ENCODE measurements at places on chromosomes 1 and 21.
A peak's percentile ranks its signal among the peaks of the same experiment; 100 is the strongest.

DNA sequence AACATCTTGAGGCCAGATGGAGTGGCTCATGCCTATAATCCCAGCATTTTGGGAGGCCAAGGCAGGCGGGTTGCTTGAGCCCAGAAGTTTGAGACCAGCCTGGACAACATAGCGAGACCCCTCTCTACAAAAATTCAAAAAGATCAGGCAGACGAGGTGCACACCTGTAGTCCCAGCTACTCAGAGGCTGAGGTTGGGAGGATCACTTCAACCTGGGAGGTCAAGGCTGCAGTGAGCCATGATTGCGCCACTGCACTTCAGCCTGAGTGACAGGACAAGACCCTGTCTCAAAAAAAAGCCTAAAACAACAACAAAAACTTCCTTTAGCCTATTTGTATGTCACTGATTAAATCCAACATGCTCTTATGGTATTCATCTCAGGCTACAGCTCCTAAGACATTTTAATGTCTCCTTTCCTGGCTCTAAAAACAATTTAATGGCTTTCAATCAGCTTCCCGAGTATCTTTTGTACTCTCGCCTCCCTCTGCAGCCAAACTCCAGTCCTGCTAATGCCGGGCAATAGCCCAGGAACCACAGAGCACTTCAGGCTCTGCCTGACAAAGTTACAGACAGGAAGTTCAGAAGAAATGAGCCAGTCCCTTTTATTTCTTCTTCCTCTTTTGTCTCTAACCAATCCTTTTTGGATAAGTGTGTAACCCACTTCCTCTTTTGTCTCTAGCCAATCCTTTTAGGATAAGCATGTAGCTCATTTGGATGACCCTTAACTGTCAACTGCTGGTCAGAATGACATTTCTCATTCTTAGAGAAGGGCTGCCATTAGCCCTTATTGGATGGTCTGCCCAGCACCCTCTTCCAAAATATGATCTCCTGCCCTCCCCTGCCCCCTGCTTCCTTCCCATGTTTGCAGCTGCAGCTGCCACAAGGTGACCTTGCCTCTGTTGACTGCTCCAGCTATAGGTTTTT lies 6.6 kb upstream of the DOP1B start:
- DNase-seq, result no peak

GRCh38 chr1:22920026-22920733 lies 52.5 kb downstream of the LACTBL1 start:
- DNase-seq, result no peak

DNA sequence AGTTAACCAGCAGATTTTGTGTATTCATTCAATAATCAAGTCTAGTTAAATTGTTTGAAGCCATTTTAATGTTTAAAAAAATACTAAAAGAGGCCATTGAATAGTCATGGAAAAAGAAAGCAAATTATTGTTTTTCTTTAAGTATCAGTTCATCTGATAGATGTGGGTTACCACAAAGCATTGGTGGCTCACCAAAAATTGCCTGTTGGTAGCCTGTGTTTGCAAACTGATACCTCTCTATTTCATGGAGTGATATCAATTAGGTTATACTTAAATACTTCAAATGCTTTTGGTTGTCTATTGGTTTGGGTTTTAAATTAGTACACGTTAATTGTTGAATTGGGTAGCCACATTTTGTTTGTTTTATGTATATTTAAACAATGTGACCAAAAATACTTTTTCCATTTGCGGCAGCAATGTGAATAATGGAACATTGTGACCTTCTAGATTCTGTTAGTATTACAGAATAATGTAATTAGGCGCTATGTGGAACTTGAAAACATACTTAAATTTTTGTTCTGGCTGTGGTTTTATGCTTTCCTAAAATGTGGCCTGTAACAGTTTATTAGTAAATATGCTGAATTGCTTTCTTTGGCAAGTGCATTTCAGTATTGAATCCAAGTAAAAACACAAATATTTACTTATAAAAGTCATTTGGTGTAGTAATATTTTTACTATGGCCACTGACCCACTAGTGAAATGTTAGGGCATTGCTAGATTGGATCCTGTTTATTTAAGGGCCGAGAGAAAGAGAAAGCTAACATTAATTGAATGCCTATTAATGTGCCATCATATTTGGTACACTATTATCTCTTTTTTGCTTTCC lies 37.1 kb upstream of the NBL1 start:
- DNase-seq, result no peak

DNA sequence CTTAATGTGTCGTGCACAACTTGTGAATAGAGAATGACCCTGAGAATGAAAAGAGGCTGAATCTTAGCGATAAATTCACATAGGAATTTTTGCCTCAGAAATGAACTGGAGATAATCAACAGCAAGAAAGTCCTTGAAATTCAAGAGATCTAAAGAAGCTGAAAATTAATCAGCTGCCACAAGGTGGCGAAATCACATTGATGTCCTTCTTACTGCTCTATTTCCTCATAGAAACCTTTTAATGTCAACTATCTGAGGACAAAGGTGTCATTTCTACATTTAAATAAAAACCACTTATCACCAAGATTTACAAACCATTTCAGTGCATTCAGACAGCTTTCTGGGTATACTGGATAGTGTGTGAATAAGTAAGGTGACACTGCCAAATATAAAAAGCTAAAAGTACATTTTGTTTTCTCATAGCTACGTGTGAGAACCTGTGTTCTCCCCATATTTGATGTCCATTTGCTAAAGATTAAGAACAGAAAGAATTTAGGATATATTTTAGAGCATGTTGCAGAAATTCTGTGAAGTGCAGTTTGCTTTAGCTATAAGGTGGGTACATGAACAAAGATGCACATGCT lies 485.3 kb upstream of the PTBP2 start:
- no peak for DNase-seq

DNA sequence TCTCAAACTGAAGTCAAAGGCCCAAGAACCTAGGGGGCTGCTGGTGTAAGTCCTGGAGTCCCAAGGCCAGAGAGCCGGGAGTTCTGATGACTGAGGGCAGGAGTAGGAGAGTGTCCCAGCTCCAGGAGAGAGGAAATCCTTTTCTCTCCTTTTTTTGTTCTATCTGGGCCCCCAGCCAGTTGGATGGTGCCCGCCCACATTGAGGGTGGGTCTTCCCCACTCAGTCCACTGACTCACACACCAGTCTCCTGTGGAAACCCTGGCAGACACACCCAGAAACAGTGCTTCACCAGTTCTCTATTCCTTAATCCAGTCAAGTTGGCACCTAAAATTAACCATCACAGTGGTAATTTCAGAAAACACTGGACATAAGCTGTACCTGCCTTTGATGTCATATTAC lies 12.7 kb upstream of the WDR26 start:
- no peak for DNase-seq

DNA sequence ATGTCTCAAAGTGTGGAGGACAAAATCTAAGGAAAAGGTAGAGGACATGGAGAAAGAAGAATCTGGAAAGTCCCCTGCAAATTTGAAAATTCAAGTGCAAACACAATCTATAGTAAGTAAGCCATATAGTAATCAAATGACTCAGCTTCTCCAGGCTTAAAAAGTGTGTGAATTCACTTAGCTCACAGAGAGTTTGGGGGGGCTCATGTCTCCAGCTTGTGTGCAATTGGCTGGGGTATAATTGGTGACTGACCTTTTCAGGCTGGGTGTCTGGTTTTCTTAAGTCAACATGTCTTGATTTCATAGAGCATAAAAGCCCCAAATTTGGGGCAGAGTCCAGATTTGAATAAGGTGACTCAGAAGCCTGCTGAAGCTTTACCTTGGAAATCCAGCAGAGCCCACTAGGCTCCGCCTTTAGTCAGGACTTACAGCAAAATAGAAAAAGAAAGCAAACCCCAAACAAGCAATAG lies 8.6 kb downstream of the CLDN14 start:
- no peak for DNase-seq

DNA sequence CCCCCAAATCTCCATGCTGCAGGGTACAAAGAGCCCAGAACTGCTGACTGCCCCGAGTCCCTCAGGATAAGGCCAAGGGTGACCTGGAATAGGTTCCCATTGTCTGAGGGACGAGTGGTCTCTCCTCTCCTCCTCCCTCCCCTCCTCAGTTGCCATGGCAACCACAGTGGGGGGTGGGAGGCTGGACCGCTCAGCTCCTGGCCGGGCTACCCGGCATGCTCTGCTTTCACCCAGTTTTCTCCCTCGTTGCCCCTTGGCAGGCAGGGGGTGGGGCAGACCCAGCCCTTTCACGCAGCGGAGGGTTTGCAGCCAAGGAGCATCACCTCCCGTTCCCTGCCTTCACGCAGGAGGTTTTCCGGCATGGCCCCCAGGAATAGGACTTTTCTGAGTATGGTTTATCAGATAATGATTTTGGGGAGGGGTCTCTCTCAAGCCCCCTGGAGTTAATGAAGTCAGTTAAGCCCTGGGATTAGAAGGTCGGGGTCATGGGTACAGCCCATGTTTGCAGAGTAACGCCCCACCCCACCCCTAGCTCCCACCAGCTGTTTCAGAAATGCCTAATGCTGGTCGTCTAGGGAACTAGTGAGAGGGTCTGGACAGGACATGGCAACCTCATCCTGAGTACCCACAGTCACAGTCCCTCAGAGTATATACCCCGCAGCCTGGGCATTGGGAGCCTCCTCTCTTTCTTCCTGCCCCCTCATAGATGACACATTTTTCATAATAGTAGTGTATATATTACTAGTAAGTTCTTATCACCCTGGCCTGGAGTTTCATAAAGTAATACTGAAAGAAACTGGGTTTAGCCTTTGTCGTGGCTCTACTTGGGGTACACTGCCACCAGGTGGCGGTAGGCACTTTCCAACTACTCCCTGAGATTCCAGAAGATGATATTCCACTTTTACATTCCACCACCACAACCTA lies 20.7 kb downstream of the C1QB start:
- DNase-seq, result peak; percentile 25

DNA sequence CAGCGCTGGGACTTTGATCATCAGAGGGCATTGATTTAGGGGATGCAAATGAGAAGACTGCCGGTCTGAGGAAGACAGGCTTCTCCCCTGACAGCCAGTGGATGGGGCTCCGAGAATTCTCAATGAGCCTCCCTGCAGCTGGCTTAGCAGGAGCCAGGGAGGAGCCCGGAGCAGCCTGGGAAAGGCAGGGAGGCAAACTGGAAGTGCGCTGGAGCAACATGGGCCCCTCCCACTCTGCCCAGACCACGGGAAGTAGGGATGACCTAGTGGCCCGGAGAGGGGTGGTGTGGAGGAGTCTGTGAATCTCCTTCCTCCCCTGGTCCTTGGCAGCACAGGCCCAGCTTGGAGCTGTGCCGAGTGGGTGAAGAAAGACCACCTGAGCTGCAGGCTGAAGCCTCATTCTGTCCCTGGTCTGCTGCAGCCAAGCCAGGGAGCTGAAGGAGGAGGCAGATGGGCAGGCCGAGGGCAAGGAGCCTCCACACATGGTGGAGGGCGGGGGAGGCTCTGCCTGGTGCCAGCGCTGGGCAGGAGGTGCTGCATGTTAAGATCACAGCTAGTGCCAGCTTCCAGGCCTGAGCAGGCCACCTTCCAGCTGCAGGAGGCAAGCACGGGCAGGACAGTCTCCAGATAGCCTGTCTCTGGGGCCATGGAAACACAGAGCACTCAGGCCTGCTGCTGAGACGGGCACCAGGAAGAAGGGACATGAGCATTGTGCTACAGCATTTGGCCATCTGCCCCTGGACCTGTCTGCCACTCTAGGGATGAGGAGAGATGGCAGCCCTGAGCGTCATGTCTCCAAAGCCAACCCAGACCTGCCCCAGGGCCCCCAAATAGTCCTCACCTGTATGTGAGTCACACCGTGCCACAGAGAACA lies 12.2 kb upstream of the CLSTN1 start:
- DNase-seq, result peak; percentile 38

DNA sequence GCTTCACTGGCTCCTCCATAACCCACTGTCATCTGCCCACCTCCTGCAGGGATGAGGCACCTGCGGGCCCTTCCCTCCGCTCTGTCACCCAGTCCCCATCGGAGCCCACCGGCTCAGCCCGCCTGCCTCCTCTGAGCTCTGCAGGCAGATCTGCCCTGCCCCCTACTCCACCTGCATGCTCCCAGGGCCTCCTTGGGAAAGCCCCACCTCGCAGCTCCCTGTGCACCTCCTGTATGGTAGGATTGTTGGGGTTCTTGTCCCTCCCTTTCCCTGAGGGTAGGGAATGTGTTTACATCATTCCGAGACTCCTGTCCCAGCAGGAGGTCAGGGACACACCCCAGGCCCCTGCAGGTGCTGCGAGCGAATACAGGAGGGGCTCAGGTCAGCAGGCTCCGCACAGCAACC lies 50.5 kb downstream of the SIK1 start:
- no peak for DNase-seq

DNA sequence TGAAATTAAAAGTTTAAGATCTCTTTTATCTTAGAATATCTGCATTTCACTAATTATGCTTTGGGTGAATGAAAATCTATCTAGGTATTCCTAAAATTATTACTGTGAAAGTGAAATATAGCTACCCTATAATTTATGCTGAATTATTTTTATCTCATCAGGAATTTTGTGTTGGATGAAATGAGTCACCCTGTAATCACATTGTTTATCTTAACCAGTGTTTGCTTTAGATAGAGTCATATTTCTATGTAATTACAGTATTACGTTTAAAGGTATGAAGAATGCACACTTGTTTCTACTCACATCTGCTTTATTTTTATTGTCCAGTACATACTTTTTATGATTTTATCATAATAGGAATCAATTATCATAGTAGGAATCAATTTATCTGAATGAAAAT lies 249.2 kb downstream of the NCAM2 start:
- no peak for DNase-seq

- DNase-seq, result peak; percentile 44
Observed at GRCh38 chr1:145858238-145858900, 512 bp downstream of the PIAS3 start.
